ENCODE measurements at places on chromosomes 2 and 18.

- ATAC-seq: no peak
Measured at GRCh38 chr2:10151462-10151861, 28.9 kb downstream of the RRM2 start.

- ATAC-seq: no peak
Measured at GRCh38 chr2:52974127-52974526, 793.5 kb upstream of the CHAC2 start.

- no peak for ATAC-seq
Measured at GRCh38 chr2:117692001-117692763, 122.3 kb upstream of the DDX18 start.

DNA sequence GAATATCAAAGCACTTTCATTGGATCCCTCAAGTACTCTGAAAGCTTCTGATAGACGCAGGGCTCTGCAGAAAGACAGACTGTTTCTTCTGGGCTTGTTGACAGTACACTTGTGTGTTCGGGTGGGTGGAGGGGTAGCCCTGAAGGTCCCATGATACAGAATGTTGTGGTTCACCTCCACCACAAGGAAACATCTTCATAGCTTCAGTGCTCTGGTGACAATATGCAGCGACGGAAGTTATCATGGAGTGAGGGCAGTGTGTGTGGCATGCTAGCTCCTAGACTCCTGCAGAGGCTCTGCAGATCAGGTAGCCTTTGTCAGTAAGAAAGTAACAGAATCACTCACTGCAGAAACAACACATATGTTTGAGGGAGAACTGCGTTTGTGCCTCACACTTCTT, 90.7 kb downstream of the MEIS1 start:
- ATAC-seq: no peak

- no peak for ATAC-seq
Measured at GRCh38 chr18:14776801-14777200, 28.8 kb downstream of the ANKRD30B start.

DNA sequence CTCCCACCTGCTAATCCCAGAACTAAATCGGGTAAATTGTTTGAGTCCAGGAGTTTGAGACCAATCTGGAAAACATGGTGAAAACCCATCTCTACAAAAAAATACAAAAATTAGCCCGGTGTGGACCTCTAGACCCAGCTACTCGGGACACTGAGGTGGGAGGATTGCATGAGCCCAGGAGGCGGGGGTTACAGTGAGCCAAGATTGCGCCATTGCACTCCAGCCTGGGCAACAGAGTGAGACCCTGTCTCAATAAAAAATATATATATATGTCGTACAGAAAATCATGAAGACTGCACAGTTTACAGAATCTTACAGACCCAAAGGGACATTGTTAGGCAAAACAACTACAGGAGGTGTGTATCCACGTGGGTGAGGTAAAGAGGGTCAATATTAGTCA, 4.0 kb upstream of the DPY30 start:
- no peak for ATAC-seq

GRCh38 chr18:355678-356077, 87.8 kb upstream of the THOC1 start:
- ATAC-seq: no peak
